Epithelial cell of prostate (primary cell): ENCODE measurements at places on chromosomes 3 and 15.

DNA sequence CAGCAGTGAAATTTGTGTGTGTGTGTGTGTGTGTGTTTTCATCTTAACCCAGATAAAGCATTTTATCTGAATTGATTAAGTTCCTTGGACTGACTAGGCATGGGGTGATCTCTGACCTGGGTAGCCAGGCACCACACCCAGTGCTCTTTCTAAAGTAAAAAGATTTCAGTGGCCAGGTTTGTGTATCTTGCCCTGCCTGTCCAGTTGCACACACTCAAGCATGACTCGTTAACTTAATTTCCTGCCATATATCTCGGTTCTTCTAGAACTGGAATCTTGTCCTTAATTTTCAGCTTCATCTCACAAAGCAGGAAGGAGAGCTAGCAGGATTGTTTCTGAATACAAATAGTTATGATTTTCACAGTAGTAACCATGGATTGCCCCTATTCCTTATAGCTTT, 17.0 kb downstream of the TM4SF18 start:
- no peak for DNase-seq

DNA sequence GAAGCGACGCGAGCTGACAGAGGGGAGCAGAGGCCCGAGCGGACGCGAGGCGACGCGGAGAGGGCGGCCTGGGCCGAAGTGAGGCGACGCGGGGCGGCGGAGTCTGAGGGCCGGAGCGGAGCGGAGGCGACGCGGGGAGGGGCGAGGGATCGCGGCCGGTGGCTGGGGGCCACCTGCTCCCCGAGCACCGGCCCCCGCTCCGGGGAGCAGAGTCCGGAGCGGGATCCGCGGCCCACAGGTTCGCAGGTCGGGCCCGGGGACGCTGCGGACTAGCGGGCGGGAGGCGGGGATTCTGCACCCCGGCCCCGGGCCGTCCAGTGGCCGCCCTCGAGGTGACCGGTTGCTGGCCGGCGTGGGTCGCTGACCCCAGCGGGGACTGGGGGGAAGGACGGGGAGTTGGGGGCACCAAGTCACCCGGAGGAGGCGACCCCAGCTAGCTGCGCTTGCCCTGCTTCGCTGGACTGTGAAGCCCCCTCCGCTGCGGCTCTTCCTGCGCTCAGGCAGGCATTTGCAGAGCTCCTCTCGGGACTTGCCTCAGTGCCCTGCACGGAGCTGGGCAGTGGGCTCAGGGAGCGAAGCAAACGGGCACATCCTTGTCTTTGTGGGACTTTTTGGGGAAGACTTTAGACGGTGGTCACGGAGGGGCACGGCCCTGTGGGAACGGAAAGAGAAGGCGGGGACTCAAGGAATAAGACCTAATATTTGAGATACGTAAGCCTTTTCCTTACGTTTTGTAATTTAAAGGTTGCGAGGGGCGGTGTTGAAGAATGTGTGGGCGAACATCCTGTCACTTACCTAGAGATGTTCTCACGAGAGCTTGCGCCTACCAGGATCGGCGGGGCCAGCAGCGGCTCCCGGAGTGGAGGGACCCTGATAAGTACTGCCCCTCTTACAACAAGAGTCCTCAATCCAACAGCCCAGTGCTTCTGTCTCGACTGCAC, 566 bp downstream of the HMCES start:
- DNase-seq, result no peak

GRCh38 chr3:40336511-40337135, 27.1 kb downstream of the EIF1B start:
- DNase-seq, result no peak

- no peak for DNase-seq
Observed at GRCh38 chr3:23302271-23302670, 99.1 kb downstream of the UBE2E2 start.

DNA sequence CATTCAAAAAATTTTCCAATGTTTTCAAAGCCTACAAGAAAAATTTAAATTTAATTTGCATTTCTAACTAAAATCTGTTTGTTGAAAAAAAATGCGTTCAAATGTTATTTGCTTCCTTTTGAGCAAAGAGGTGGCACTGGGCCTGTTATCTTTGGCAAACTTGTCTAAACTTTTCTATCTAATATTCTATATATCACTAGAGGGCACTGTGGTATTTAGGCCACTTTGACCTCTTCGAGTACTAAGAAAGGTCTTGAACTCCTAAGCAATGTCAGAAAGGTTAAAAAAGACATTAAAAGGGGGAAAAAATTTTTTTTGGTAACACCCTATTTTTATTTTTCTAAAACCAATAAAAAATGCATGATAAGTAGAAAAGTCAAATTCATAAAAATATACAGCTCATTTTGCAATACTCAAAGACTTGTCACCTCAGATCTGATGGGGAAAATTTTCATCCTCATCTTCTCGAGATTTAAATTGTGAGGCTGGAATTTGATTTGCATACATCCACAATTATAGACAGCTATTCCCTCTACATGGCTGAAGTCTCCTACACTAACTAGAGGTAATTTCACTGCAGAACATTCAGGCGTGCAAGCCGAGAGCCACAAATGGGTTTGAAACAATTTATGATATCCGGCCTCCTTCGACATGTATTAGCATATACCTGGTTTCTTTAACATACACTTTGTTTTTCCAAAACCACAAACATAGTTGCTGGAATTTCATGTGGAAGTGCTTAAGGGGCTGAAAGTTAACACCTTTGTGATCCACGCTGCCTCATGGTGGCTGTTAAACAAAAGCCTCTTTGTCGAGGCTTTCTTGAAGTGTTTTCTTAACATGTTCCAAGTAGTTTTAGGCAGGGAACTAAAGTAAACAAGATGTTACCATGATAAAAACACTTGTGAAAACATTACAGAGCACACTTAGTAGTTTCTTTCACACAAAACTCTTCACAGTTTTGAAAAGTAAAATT, 576.4 kb downstream of the FOXP1 start:
- DNase-seq, result peak; percentile 61

GRCh38 chr3:196998966-196999760, 30.5 kb downstream of the MELTF start:
- DNase-seq, result no peak

DNA sequence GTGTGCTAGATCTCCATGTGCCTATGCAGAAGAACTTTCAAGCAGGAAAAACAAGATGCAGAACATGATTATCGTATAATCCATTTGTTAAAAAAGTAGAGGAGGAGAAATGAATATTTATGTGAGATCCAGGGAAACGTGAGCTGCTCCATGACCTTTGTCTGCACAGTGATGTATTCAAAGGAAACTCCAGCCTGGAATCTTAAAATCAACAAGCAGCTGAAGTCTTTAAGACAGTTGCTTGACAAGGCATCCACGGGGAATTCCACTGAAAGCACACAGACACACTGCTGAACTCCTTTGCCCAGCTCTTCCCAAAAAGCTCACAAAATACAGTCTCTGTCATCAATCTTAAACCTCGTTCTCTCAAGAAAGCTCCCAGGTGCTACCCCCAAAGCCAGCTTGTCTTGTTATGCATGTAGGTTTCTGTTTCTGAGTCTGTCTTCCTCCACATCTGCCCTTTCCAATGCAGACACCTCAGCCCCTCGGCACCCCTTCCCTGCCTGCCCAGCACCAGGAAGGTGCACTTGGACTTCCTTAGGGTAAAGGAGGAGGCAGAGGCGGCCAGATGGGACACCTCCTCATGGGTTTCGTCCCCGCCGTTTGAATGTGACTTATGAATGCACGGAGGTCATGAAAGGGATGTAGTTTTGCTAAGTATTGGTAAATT, 28.7 kb downstream of the LRRK1 start:
- no peak for DNase-seq

DNA sequence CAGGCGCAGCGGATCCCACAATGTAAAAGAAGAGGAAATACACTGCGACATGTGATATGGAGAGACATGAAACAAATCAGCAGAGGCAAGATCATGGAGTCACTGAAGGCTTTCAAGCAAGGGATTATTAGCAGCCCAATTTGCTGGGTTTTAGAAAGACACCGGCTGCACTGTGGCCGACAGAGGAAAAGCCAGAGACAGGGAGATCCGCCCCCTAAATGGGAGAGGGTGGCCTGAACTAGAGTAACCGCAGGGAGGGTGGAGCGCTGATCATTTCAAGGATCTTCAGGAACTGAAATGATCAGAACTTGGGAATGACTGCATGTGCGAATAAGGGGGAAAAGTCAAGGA, 612 bp upstream of the C15orf40 start:
- DNase-seq, result no peak

DNA sequence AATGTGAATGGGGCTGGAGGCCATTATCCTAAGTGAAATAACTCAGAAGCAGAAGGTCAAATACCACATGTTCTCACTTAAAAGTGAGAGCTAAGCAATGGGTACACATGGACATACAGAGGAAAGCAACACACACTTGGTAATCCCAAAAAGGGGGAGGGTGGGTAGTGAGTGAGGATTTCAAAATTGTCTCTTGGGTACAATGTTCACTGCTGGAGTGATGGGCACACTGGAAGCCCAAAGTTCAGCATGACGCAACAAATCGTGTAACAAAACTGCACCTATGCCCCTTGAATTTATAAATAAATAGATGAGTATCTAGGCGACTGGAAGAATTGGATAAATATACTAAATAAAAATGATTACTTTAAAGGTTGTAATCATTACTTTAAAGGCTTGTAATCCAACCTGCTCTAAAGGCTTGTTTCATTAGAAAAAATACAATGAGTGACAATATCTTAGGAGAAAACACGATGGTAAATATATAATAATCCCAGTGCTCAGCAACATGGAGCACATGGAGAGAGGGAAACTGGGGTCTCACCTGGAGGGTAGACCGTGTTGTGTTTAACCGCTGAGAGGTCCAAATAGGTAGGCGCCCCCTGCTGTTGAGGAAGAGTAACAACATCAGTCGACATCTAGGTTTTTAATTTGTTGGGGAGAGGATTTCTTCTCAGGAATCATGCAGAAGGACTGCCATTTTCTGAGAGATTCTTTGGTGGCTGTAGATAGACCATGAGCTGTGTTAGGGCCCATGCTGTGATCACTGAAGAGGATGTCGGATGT, 78.5 kb upstream of the ROBO1 start:
- no peak for DNase-seq

- no peak for DNase-seq
Observed at GRCh38 chr3:112000367-112000771, 1.6 kb downstream of the TAGLN3 start.

- DNase-seq, result no peak
Observed at GRCh38 chr3:181581656-181582055, 130.1 kb upstream of the SOX2 start.

- DNase-seq, result no peak
Observed at GRCh38 chr3:185070491-185071286, 82.2 kb downstream of the C3orf70 start.

DNA sequence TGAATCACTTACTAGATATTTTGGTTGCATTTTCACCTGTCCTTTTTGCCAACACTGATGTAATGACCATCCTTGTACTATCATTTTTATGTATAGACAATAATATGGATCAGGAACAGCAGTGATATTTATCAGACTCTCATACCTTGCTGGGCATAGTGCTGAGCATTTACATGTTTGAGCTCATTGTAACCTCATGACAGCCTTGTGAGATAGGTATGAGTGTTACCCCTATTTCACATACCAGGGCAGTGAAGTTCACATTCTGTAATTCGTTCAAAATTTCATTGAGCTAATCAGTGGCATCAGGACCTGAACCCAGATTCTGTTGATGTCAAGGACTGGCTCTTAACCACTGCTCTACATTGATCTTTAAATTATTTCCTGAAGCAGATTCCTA, 221.5 kb upstream of the TBL1XR1 start:
- no peak for DNase-seq

GRCh38 chr3:173993299-173993698, 595.8 kb downstream of the NLGN1 start:
- peak; percentile 1 for DNase-seq

GRCh38 chr15:31495281-31495680, 168.6 kb downstream of the KLF13 start:
- DNase-seq, result no peak

- DNase-seq, result no peak
Observed at GRCh38 chr3:51798411-51798963, 19.4 kb upstream of the IQCF6 start.

GRCh38 chr3:142866841-142867631, 21.8 kb downstream of the PCOLCE2 start:
- DNase-seq, result peak; percentile 61

GRCh38 chr3:39279745-39280517, at the start of gene CX3CR1:
TSS of gene CX3CR1 (minus strand) at chr3:39280036. CDS start at chr3:39266509, 13,527 bp downstream.
- no peak for DNase-seq

- DNase-seq, result no peak
Observed at GRCh38 chr3:179244878-179245277, 6.0 kb downstream of the KCNMB3 start.

DNA sequence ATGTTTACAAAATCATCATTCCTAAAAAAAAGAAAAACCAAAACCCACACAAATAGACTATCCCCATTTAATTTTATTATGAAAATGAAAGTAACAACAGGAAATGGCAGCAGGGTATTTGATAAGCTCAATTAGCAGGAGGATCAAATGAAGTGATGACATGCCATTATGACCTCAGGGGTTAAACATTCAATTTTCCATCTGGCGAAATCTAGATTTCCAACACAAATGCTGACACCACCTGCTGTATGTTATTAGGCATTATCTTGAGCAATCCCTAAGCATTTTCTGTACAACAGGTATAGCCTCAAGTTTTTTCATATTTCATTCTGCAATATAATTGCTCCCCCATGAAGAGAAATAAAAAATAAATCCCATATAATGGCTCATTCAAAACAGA, 57.1 kb downstream of the SHQ1 start:
- no peak for DNase-seq

GRCh38 chr15:33844597-33844996, 123.7 kb upstream of the CHRM5 start:
- DNase-seq, result no peak

DNA sequence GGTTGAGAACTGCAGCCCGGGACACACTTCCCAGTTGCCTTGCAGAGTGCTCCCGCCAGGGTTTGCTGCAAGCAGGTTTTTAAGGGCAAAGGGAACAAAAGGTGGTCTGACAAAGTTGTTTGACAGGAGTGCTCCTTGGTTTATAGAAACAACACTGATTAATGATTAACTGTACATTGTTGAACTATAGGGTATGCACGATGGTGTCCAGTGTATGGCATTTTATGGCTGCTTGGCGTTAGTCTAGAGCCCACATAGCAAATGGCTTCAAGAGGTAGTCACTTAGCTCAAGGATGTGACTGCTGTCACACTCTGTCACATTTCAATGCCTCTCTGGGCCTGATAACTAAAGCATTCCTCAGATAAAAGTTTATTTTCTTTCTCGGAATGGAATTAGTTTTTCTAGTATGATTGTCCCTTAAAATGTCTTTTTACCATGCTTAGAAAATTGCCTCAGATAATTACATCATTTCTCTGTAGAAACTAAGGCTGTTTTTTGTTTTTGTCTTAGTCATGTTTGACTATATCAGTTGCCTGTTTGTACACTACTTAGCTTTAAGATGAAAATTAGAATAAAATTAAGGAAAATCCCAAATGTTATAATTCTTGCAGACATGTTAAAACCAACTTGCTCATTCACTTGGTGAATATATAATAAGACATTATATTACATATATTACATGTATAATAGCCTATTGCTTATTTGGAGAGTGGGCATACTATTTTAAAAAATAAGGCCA, 61.3 kb upstream of the GATM start:
- DNase-seq, result no peak

GRCh38 chr15:88661041-88661700, 22.4 kb downstream of the ISG20 start:
- no peak for DNase-seq
